Cardiac septum (tissue), 1 donor: ENCODE measurements at places on chromosomes 7 and 10. TPM values are rescaled to one million over a fixed set of nuclear protein-coding genes. Genes with fewer than 3 reads are reported as not detected.

HYAL4 gene
- 0.32 TPM for total RNA-seq

HMX3 gene
- not detected for total RNA-seq

STEAP4 gene
- 19.9 TPM for total RNA-seq

RAB19 gene
- not detected for total RNA-seq

HMX2 gene
- total RNA-seq = not detected

PKD2L1 gene
- not detected for total RNA-seq

CRHR2 gene
- 0.57 TPM for total RNA-seq

ZEB1 gene
- 149 TPM for total RNA-seq

INSIG1 gene
- total RNA-seq = 15.2 TPM

SLC26A4 gene
- 1.5 TPM for total RNA-seq

CPXM2 gene
- total RNA-seq = 11.2 TPM

KLF6 gene
- 83.1 TPM for total RNA-seq

CCT6A gene
- 74.0 TPM for total RNA-seq
